D721Med (cell line): ENCODE measurements at places on chromosomes 6 and 20.
A peak's percentile ranks its signal among the peaks of the same experiment; 100 is the strongest.

DNA sequence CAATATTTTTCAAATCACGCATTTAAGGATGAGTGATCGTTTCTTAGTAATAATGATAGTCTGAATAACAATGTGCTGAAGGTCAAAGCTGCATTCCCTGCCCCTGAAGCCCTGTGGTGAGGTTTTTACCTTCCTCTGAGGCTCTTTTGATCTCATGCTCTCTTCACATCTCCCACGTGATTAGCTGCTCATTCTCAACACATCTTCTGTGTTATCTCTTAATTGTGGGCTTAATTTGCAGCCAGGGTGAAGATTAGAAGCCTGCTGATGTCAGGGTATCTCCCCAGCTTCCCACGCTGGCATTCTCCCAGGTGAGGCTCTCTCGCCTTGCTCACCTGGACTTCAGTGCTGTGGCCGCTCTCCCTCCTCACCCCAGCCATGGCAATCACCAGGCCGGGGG lies 109.7 kb upstream of the FOXQ1 start:
- peak; percentile 72 for DNase-seq

DNA sequence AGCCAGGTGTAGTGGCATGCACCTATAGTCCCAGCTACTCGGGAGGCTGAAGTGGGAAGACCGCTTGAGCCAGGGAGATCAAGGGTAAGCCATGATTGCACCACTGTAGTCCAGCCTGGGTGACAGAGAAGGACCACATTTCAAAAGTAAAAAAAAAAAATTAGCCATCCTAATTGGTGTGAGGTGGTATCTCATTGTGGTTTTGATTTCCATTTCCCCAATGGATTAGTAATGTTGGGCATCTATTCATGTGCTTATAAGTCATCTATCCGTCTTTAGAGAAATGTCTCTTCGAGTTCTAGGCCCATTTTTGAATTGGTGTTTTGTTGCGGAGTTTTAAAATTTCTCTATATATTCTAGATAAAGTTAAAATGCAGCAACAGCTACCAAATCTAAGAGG lies 21.7 kb downstream of the ABHD12 start:
- DNase-seq, result no peak

GRCh38 chr6:168387911-168388310 lies 53.1 kb upstream of the SMOC2 start:
- DNase-seq, result no peak

DNA sequence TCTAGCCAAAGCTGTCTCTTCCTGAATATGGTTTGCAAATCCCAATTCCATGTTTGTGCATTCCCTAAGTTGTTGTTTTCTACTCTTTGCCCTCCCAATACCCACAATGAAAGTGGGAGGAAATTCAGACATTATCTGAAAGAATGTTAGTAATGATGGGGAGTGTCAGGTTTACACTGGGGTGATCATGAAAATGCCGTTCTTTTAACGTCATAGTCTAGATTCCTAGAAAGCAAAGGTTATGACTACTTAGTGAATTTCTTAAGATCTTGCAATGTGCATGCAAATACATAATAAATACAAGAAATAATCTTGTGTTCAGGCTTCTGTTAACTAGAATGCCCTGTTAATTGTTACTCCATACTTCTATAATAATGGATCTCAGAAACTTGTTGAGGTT lies 101.0 kb downstream of the LCA5 start:
- DNase-seq, result no peak

DNA sequence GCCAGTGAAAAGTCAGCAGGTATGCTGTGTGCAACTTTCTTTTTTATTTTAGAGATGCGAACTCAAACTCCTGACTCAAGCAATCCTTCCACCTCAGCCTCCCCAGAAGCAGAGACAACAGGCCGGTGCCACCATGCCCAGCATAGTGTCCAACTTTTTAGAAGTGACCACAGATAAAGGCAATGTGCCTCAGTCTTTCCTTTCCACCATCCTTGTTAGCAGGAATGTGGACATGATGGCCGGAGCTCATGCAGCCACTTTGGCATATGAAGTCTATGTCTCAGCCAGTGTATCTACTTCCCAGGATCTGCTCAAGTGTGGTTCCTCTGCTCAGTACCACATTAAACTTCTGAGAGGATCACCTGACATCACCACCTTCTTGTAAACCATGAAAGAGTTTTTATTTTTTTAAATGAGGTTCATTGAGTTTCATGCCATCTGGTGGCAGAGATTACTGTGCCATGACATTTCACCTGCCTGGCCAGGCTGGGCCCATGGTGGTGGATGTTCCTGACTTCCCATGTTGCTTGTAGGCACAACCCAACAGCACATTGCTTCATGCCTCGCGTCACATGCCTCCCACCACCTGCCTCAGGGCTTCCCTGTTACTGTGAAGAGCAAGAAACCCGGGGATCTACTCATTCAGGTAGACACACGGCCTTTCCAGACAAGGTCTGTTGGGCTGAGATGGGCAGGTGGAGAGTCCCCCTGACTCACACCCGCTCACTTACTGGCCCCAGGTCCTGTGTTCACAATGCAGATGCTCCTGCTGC lies 216.5 kb downstream of the LY86 start:
- DNase-seq, result no peak

DNA sequence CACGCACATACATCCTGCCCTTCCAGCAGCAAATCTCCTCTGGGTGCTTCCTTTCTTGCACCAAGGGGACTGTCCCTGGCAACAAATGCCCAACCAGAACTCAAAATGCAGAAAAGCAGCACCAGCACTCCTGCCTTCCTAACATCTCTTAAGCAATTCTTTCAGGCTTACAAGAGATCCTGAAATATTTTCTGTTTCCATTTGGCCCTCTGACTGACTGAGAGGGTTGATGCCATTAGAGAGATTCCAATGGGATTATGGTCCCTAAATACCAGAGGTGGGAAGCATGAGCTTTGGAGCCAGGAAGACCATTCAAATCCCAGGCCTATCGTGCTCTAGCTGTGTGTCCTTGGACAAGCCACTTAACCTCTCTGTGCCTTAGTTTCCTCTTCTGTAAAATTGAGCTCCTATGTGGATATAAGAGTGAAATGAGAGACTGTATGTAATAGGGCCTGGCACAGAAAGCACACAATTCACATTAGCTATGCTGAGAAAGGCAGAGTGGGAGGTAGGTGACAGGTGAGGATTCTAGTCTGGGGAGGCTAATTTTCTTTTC lies 56.8 kb downstream of the PRDM1 start:
- DNase-seq, result no peak

- DNase-seq, result no peak
Measured at GRCh38 chr6:5994999-5995657, 11.6 kb downstream of the NRN1 start.

DNA sequence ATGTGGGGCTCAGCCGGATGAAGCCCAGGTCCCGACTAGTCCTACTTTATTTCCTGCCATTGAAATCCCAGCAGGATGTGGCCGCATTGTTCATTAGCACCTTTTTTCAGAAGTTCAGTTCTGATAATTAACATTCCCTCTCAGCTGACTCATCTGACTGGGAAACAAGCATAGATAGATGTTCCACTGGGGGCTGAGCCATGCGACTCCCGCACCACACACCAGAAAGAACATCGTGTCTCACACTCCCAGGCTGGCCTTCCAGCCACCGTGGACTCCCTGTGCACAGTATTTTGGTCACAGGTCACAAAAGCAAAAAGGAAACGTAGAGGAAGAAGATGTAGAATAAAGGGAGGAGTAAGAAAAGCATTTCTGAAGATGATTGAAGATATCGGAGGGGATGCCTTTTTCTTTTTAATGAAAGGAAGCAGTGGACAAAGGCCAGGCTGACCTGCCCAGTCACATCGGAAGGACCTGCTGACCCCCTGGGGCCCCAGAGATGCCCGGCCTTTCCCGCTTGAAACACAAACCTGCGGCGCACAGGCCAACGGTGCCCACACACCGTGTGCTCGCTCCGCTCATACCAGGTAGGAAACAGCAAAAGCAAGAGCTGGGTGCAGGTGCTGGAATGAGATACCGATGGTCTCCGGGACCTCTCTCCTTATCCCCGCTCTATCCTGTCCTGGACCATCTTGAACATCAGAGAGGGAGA lies 11.8 kb downstream of the RPS6KA2 start:
- DNase-seq, result no peak

GRCh38 chr20:34525709-34526416 lies 9.6 kb downstream of the DYNLRB1 start:
- DNase-seq, result no peak

GRCh38 chr20:45467861-45468260 lies 1.7 kb upstream of the WFDC2 start:
- DNase-seq, result no peak

- no peak for DNase-seq
Measured at GRCh38 chr6:7431313-7431673, 41.7 kb downstream of the RIOK1 start.

DNA sequence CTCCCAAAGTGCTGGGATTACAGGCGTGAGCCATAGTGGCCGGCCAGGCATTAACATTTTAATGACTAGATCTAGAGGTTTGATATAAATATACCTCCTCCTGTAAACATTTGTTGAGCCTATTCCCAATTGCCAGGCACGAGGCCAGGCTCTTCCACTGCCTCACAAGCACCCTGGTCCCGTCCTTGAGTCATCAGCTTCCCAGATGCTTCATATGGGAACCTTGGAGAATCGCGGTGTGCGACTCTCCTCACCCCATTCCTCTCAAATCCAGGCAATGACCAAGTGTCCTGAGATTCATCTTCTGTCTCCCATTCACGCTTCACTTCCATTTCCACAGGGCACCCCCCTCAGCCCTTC lies 35.9 kb upstream of the PIM1 start:
- no peak for DNase-seq

DNA sequence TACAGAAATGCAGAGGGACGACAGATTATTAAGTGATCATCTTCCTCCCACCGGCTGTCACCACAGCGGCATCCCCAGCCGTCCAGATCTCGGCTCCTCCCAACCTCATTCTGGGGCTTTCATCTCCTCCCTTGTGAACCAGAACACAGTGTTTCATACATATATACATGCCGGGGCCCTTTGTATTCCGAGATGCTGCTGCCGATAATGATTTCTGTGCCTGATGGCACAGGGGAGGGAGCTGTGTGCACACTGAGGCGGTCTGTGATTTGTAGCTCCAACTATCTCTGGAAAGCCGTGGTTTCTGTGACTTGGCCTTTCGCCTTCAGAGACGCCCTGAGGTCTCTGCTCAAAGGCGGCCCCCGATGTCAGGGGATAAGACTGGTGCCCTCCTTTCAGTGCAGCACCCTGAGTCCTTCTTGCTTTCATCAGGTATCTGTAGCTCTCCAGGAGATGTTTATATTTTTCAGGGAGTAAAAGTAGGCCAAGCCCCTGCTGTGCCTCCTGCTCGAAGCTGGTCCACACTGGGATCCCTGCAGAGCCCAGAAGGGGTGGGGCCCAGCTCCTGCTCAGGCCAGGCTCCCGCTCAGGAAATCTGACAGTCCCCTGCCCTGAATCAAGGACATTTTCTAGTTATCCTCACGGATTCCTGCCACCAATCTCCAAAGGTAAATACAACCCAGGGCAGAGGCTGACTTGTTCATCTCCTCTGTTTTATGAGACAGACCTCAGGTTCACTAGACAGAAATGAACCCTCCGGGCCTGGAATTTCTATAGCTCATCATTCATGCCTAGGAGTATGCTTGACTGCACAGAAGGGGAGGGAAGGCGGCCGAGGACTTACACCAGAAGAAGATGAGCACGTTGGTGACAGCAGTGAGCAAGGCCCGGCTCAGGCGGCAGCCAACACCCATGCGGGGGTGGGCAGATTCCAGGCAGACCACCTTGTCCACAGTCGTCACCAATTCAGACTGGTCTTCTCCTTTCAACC lies 11.2 kb downstream of the LEMD2 start:
- DNase-seq, result no peak

- no peak for DNase-seq
Measured at GRCh38 chr6:157374889-157375443, 6.0 kb upstream of the ZDHHC14 start.

DNA sequence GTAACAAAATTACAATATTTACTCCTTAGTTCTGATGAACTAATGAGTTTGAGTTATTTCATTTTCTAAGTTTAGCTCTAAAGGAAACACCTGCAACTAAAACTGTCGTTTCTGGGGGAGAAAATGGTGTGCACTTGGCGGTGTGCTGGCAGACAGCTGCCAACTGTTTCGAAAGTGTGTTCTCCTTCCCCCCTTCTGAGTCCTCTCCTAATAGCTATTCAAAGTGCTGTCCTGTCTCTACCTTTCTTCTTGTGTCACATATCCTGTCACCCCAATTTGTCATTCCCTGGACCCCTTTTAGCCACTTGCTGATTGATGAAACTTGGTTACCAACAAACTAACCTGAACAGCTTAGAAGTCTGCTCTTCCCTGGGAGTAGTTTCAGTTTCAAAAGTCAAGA lies 4.9 kb upstream of the UBE2J1 start:
- DNase-seq, result no peak

DNA sequence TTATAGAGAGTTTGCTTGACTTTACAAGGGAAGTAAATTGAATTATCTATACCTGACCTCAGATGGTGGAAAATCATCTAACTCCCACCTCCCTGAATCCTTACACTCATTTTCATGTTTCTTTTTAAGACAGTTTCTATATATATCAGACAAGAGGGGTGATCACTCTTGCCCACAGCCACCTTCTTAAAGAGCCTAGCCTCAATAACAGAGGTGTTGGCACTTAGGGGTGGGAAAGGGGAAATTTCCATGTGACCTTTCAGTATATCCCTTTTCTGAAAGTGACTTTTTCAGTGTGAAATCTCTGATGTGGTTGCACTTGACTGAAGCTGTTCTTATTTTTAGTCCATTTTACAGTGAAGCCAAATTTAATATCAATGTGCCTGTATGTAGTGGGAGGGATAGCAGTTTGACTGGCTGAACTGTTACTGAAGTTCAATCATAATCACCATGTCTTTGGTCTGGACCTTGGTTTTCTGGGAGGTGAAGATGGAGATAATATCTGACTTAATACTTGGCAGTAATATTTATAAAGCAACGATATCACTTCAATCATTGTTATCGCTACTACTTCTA lies 141.3 kb downstream of the MAP3K7 start:
- no peak for DNase-seq

GRCh38 chr20:48538058-48538825 lies 289.6 kb downstream of the PREX1 start:
- no peak for DNase-seq

- no peak for DNase-seq
Measured at GRCh38 chr20:20525214-20525613, 157.3 kb downstream of the INSM1 start.

DNA sequence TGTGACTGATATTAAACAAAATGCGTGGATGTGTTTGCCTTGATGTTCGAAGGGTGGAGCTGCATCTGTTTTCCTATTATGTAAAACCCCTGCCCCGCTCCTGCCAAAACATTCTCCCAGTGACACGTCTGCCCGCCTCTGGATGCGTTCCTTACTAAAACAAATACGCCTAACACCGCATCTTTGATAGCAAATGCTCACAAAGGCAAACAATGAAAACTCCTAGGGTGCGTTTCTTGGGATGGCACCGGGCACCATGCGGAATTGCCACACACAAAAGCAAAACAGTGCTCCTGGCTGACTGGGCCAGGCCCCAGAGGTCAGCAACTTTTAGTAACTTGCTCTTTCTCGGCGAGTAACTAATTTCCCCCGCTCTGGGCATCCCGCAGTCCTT lies 9.0 kb upstream of the FOXC1 start:
- DNase-seq, result no peak
